Forelimb muscle (tissue), 1 donor: ENCODE measurements at places on chromosomes 5 and 9.

GRCh38 chr9:17739736-17740135 lies 160.9 kb downstream of the SH3GL2 start:
- peak; percentile 44 for DNase-seq

DNA sequence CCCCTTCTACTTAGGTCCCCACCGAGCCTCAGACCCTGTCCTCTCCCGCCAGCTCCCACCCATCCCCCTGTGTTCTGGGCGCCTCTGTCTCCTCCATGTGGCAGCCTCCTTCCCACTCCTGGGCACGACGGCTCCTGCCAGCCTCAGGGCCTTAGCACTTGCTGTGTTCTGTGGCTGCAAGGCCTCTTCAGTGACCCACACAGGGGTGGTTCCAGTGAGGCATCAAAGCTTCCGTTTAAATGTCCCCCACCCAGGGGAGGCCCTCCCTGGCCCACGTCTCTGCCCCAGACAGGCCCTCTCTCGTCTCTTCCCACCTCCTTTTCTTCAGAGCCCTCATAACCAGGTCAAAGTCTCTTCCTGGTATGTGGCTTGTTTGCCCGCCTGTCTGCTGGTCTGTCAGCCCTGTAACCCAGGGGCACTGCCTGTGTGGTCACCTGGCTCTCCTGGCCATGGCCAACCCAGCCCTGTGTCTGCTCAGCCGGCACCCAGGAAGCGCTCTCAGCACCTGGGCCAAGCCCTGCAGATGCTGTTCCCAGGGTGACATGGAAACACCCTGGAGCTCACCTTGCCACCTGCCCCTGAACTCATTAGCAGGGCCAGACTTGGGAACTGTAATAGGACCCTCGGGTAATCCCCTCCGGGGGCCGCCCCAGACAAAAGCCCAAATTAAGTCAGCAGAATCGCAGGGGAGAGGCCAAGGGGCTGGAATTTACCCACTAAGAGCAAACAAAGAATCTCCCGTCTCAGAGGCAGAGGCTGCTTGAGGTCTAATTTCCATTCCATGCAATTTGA lies 33.7 kb downstream of the LHX3 start:
- no peak for DNase-seq

DNA sequence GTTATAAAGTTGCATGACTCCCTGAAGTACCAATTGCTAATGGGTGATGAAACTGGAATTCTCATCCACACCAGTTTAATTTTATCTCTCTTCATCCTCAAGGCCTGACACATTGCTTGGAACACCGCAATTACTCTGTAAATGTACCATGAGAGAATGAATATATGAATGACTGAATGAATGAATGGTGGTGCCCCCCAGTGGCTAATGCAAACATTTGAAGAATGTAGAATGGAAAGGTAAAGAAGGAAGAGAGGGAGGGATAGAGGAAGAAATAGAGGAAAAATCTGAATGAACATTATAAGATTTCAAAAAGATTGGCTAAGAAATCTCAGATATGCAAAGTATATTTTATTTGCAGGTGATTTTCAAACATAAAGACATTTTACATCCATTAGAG lies 13.1 kb downstream of the PAPPA start:
- DNase-seq = no peak

- no peak for DNase-seq
Measured at GRCh38 chr5:160262151-160263074, 33.1 kb downstream of the FABP6 start.

DNA sequence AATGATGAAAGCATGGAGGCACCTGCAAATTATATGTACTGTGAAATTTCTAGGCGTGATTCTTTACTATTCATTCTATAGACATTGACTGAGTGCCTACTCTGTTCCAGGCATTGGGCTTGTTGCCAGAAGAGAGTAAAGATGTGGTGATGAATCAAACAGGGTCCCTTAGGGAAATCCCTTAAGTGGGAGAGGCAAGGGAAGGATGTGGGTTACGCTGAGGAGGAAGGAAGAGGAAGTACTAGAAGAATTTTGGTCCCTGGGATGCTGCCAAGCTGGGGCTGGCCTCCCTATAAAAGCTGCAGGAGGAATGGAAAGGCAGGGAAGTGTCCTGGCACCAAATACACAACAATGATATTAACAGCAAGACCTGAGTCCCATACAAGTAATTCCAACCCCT lies 76.7 kb upstream of the SPOCK1 start:
- no peak for DNase-seq

GRCh38 chr5:56247592-56247991 lies 14.5 kb upstream of the ANKRD55 start:
- peak; percentile 47 for DNase-seq

GRCh38 chr9:20559231-20559890 lies 62.9 kb downstream of the MLLT3 start:
- DNase-seq = no peak

DNA sequence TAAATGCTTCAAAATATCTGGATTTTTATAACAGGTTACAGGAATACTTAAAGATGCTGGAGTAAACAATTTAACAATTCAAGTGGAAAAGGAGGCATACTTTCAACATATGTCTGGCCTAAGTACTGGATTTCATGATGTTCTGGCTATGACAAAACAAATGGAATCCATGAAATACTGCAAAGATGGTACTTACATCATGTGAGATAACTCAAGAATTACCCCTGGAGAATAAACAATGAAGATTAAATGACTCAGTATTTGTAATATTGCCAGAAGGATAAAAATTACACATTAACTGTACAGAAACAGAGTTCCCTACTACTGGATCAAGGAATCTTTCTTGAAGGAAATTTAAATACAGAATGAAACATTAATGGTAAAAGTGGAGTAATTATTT lies 35.6 kb downstream of the SLC30A5 start:
- peak; percentile 4 for DNase-seq

- no peak for DNase-seq
Measured at GRCh38 chr5:62977661-62978060, 399.0 kb downstream of the LRRC70 start.

- no peak for DNase-seq
Measured at GRCh38 chr5:170317499-170317898, 19.9 kb upstream of the LCP2 start.

DNA sequence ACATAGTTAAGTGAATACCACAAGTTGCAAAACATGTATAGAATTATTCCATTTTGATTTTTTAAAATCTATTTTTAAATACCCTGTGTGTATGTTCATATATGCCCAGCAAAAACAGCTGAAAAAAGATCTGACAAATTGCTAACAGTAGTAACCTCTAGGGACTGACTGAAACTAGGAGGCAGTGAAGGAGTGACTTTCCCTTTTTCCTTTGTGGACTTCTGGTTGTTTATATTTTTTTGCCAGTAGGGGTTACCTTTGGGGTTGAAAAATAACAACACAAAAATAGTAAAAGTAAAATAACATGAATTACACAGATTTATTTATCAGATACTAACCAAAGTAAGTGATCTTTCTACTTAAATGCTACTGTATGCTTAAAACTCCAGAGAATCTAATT lies 2.9 kb downstream of the MEGF9 start:
- no peak for DNase-seq

DNA sequence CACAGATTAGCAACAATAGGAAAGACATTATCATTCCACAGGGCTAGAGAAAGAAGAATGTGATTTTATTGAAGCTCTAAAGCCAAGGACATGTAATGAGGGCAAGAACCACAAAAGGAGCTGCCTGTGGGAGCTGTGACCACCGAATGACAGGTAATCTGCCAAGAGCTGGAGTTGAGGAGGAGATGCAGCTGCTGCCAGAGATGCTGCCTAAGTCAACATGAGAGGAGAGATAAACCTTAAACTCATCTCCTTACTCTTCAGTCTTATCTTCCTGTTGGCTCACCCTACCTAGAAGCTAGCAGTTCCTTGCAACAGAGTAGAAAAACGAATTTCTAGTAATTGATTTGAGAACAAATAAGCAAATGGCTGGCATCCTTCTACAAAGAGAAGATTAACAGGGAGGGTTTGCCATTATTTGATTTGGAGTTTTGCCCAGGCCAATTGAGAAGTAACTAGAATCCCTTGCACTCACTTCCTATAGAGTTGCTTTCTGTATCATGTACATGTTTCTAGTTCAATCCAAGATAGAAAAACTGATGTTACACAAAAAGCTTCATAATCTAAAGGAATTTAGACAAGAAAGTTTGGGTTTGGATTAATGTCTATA lies 539.2 kb downstream of the TLE1 start:
- DNase-seq = no peak

DNA sequence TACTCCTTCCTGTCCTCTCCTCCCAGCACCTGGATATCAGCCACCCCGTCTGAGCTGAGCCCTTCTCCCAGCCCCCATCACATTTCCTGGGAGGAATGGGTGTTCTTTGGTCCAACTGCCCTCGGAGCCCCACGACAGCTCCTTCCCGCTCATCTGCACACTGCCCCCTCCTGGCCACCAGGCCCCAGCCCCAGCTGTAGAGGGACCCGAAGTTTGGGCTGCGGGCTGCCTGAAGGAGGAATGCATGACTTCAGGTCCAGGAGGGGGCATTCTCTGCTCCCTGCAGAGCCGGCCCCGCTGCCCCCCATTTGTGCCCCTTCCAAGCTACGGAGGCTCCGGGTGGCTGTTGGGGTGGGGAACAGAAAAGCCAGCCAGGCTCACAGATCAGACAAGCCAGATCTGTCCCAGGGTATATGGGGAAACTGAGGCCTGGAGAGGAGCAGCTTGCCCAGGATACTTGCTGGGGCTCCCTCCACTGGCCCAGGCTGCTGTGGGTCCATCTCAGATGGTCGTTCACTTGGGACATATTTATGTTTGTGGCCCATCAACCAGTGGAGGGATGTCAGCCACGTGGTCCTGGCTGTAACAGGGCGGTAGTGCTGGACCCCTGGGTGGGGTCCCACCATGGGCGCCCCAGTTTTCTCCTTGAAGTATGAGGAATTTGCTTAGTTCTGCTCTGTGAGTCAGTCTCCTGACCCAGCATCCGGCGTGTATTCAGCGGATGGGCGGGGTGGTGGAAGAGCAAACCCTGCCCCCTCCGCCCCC lies 33.1 kb downstream of the DAB2IP start:
- DNase-seq = no peak

GRCh38 chr5:157166214-157167213 lies at the start of gene GARIN3:
Gene GARIN3 (minus strand): TSS chr5:157166264. CDS start chr5:157166168, 96 bp downstream.
- DNase-seq = no peak

- no peak for DNase-seq
Measured at GRCh38 chr9:125820100-125820804, 73.1 kb downstream of the PBX3 start.

GRCh38 chr9:214648-215493 lies at the start of gene DOCK8:
Gene DOCK8 (plus strand): TSS chr9:214865. CDS start chr9:214977, 112 bp downstream.
- no peak for DNase-seq
